ENCODE measurements at places on chromosomes 5 and 9. TPM values are rescaled to one million over a fixed set of nuclear protein-coding genes. Genes with fewer than 3 reads are reported as not detected.

The UGT3A1 gene
- not detected for total RNA-seq

The PCDHB2 gene
- total RNA-seq, result 3.6 TPM

GRCh38 chr9:75181750-75182149 is 93.4 kb downstream of the OSTF1 start:
- H3K36me3 ChIP-seq, result peaks cover 18% of the 10 kb centered on the region
- no peaks in the 10 kb centered on the region for H3K27me3 ChIP-seq
- H3K4me3 ChIP-seq, result no peak overlapping the region

The CLIC3 gene
- 39.7 TPM for total RNA-seq

DNA sequence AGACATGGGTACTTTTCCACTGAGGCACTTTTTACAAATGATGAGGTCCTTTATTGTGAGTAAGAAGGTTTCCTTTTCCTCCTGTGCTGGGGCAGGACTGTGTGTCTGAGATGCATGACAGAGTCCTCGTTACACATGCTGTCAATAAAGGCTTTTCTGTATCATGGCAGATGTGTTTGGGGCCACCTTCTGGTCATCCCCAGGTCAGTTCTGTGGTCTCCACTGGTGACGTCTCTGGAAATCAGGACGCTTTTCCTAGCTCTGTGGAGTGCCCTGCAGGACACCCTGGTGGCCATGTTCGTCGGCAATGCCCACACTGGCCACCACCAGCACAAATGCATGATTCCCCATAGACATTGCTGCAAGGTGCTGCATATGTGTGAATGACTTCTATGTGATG is 2.8 kb downstream of the CMBL start:
- H3K4me1 ChIP-seq, result peaks cover 10% of the 10 kb centered on the region
- H3K27ac ChIP-seq, result no peak overlapping the region
- H3K36me3 ChIP-seq, result no peaks in the 10 kb centered on the region
- no peaks in the 10 kb centered on the region for H3K27me3 ChIP-seq
- H3K4me3 ChIP-seq, result no peak overlapping the region

The BARHL1 gene
- total RNA-seq, result not detected

The CARD9 gene
- 11.1 TPM for total RNA-seq

DNA sequence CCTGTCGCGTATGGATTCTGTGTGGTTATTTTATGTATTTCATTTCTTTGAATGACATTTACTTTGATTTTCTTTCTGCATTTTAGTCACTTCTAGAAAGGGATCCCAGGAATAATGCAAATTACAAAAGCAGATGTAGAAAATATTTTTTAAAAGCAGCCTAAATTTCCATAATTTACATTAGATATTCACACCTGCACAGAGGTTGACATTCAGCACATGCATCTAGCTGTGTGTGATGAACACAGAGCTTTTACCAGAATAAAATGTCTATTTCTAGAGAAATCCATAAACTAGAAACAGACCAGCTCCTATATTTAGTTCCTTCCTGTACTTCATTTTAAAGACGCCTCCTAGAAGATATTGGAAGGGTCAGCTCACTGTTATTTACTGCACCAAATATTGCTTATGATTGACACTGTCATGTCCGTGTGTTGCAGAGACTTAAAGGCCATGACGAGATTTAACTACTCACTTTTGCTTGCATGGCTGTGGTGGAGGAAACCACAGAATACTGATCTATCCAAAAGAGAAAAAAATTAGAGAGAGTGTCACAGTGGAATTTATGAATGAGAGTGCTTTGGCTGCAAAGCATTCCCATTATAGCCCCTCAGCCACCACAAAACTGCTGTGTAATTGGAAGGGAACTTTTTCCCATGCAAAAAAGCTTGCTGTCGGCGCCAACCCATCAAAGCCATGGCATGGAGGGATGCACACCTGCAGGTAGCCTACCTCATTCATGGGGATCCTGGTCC is 58.1 kb downstream of the EBF1 start:
- no peak overlapping the region for H3K27ac ChIP-seq
- peaks cover 15% of the 10 kb centered on the region for H3K27me3 ChIP-seq
- no peaks in the 10 kb centered on the region for H3K4me1 ChIP-seq
- DNase-seq, result no peak
- no peak overlapping the region for H3K4me3 ChIP-seq

The CDHR2 gene
- 0.26 TPM for total RNA-seq

DNA sequence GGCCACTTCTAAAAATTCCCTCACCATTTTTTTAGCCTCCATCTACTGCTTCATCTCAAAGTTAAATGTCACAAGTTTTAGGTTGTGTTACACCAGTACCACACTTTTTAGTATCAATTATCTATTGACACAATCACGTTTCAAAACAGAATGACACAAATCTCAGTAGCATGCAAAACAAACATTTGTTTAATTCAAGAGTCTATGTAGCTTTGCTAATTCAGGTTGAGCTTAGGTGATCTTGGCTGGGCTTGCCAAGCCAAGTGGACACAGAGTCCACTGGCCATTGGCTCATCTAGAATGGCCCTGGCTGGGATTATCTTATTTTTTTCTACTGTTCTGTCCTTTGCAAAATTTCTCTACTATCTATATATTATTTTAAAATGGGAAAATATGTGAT is 61.9 kb upstream of the JAK2 start:
- H3K27ac ChIP-seq, result no peak overlapping the region
- H3K4me1 ChIP-seq, result peaks cover 14% of the 10 kb centered on the region
- no peaks in the 10 kb centered on the region for H3K36me3 ChIP-seq
- DNase-seq, result no peak
- no peaks in the 10 kb centered on the region for H3K27me3 ChIP-seq
- no peak overlapping the region for H3K4me3 ChIP-seq

DNA sequence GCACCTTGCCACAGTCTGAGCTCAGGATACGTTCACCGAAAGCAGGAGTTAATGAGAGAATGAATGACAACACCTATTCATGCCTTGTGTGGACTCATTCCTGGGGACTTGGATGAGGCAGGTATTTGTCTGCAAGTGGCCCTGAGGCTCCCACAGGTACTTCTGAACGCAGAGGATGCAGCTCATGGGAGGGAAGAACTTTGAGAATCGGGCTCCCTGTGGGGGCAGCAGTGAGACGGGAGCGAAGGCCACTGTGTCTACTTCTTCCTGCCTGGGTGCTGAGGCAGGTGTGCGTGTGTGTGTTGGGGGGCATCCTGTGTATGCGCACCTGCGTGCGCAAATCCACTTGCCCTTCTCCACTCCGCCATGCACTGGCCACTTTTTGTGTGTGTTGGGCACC is 42.2 kb downstream of the PTPN3 start:
- H3K4me1 ChIP-seq, result no peaks in the 10 kb centered on the region
- peaks cover 52% of the 10 kb centered on the region for H3K27me3 ChIP-seq
- no peak for DNase-seq
- no peak overlapping the region for H3K4me3 ChIP-seq

The CKMT2 gene
- total RNA-seq, result 1.5 TPM

- H3K36me3 ChIP-seq, result no peaks in the 10 kb centered on the region
- no peaks in the 10 kb centered on the region for H3K27me3 ChIP-seq
- DNase-seq, result peak; percentile 90
- peak overlapping the region; percentile 20 for H3K27ac ChIP-seq
- no peak overlapping the region for H3K4me3 ChIP-seq
- peaks cover 15% of the 10 kb centered on the region for H3K4me1 ChIP-seq
Measured at GRCh38 chr5:157912621-157913325, 53.8 kb upstream of the CLINT1 start.

The CCL19 gene
- total RNA-seq, result 1.2 TPM

The GRK6 gene
- total RNA-seq, result 57.1 TPM

- H3K27me3 ChIP-seq, result no peaks in the 10 kb centered on the region
- no peak overlapping the region for H3K27ac ChIP-seq
- no peak overlapping the region for H3K4me3 ChIP-seq
- H3K36me3 ChIP-seq, result peaks cover 68% of the 10 kb centered on the region
- no peaks in the 10 kb centered on the region for H3K4me1 ChIP-seq
Measured at GRCh38 chr5:110757118-110757729, 18.4 kb downstream of the SLC25A46 start.

The IL4 gene
- total RNA-seq, result not detected

DNA sequence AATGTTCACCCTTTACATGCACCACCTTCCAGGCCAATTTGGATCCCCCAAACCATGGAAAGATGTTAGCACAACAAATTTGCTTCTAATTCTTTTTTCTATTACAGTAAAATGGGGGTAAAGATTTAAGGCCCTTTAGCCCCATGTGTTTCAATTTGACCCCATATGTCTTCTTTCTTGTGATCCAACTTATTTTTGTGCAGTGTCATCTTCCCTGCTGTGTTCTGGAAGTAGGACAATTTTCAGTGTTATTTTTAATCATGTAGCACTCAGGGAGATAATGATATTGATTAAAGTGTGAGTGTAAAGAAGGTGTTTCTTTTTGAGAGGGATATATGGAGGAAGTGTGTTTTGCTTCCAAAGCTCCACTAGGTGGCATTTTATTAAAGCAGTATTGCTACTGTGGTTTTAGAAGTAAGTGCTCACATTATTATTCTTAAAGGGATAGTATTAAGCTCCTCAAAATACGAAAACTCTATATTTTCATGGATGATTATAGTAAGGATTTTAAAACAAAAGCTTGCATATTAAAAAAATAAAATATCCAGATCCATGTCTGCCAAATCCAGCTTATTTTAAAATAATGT is 118.7 kb upstream of the ATP10B start:
- no peak overlapping the region for H3K27ac ChIP-seq
- no peaks in the 10 kb centered on the region for H3K27me3 ChIP-seq
- no peaks in the 10 kb centered on the region for H3K36me3 ChIP-seq
- no peak overlapping the region for H3K4me3 ChIP-seq
- DNase-seq, result no peak
- H3K4me1 ChIP-seq, result no peaks in the 10 kb centered on the region

The MSMP gene
- not detected for total RNA-seq

The TOR4A gene
- 38.5 TPM for total RNA-seq

DNA sequence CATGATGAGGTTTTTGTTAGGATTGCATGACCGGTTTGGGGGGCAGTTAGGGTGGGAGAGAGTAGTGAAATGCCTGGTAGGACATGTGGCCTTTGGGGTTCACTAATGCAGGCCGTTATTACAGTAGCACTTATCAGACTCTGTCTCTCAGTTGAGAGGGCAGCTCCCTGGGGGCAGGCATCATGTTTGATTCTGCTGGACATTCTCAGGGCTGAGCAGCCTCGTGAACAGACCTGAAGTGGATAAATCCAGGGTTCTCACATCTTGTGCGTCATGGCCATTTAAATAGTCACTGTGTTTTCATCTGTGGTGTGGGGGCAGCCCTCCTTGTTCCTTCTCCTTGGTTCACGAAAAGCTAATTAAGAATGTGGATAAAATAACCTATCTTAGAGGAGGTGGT is 18.9 kb downstream of the KCNN2 start:
- H3K4me3 ChIP-seq, result no peak overlapping the region
- no peak overlapping the region for H3K27ac ChIP-seq
- no peaks in the 10 kb centered on the region for H3K36me3 ChIP-seq
- H3K4me1 ChIP-seq, result no peaks in the 10 kb centered on the region

DNA sequence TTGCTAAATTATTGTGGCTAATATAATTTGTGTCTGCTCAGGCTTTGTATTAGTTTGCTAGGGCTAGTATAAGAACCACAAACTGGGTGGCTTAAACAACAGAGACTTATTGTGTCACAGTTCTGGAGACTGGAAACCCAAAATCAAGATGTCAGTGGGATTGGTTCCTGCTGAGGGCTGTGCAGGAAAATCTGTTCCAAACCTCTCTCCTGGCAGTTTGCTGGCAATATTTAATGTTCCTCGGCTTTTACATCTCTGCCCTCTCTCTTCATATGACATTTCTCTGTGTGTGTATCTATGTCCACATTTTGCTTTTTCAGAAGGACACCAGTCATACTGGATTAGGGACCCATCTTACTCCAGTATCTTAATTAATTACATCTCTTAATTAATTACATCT is 498.8 kb upstream of the CD180 start:
- no peaks in the 10 kb centered on the region for H3K27me3 ChIP-seq
- H3K4me1 ChIP-seq, result no peaks in the 10 kb centered on the region
- no peak overlapping the region for H3K4me3 ChIP-seq
- no peak overlapping the region for H3K27ac ChIP-seq
- DNase-seq, result no peak

Data from left lung (tissue), 14 donors.